ENCODE measurements at places on chromosomes 13 and 19. TPM values are rescaled to one million over a fixed set of nuclear protein-coding genes. Genes with fewer than 3 reads are reported as not detected.

ATP4A gene
- total RNA-seq = not detected

- no peak for DNase-seq
These were observed 3.0 kb upstream of the NCCRP1 start for GRCh38 chr19:39193803-39194202.

LYPD5 gene
- total RNA-seq = not detected

- DNase-seq = no peak
These were observed 27.5 kb upstream of the KATNAL1 start for GRCh38 chr13:30334663-30335386.

DNA sequence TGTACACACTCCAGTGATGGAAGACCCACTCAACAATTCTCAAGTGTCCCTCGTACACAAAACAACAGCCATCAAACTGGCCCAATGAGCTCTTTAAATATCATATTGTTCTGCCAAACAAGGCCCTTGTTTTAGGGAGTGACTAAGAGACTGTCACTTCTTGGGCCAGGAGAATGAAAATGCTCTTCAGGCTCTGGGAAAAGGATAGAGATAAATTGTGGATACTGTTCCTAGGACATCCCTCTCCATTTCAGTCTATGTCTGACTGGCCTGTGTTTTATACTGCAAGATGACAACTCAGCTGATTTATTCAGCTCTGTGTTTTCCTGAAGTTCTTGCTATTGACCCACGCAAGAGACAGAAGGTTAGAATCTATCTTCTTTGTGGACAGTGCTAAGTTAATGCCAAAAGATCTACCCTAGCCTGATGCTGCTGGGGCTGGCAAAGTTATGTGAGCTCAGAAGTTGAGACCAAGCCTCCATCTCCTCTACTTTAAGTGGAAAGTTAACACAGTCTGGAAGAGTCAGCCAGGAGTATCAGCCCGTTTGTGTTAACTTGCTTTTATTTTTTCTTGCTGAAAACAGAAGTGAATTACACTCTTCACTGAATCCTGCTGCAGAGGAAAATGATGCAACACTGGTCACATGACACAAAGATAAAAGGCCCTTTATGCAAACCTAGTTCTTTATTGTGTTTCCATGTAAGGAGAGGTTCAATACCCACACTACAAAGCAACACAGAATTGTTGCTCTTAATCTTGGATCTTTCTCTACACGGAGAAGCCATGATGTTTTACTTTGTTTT is 14.6 kb downstream of the FRY start:
- no peak for DNase-seq

DNA sequence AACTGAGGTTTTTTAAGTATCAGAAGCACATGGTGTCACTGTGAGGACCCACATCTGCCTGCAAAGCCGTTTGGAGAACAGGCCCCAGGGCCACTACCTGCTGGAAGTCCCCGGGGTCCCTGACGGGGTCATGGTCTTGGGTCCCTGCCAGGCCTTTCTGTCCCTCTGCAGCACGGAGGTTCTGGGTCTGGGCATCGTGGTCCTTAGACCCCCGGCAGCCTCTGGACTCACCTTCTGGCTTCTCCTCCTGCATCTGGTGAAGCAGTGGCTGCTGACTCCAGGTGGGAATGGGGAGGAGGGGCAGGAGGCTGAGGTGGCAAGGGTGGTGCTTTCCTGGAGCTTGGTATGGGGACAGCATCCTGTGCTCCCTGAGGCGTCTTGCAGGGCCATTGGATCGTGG is 198.6 kb downstream of the TEX29 start:
- DNase-seq = no peak

Measured in gastrocnemius medialis (tissue), 4 donors.